SW 1271 (cell line): ENCODE measurements at places on chromosomes 2 and 18.
A peak's percentile ranks its signal among the peaks of the same experiment; 100 is the strongest.

DNA sequence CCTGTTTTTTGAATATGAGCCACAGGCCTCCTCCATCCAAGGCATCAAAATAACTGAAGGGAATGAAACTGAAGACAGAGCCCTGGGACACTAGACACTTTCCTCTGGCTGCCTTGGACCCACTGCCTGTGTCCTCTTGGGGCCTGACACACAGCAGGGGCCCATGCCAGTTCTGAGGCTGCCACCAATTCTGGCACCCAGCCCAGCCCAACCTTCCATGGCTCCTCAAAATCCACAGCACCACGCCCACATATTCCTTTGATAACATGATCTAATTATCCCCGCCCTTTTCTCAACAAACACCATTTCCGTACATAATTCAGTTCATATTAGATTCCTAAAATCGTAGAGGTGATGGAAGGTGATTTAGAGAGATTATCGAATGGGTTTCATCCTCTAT, 64.2 kb downstream of the EMX1 start:
- DNase-seq, result no peak

- no peak for DNase-seq
Observed at GRCh38 chr2:130369311-130369964, 13.6 kb downstream of the PTPN18 start.

- peak; percentile 48 for DNase-seq
Observed at GRCh38 chr18:26307161-26307773, 81.0 kb downstream of the TAF4B start.

- no peak for DNase-seq
Observed at GRCh38 chr2:111231532-111232252, 111.0 kb downstream of the BCL2L11 start.

DNA sequence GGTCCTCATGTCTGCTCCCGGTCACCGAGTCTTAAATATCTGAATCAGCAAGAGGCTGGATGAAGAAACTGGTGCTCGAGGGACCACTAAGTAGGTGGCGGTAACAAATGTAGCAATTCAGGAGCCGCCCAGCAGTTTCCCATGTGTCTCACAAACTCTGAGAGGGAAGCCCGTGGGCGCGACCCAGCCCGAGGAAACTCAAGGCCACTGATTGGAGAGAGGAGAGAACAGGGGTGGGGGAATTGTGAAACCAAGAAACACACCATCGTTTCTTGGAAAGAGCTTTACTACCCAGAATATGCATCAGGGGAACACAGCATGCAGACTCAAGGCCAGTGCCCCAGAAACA, 10.8 kb downstream of the MLPH start:
- no peak for DNase-seq
